Lung microvascular endothelial cell (primary cell): ENCODE measurements at places on chromosomes 12 and 14.

GRCh38 chr14:99805757-99806439 lies 12.7 kb downstream of the EML1 start:
- DNase-seq = no peak

DNA sequence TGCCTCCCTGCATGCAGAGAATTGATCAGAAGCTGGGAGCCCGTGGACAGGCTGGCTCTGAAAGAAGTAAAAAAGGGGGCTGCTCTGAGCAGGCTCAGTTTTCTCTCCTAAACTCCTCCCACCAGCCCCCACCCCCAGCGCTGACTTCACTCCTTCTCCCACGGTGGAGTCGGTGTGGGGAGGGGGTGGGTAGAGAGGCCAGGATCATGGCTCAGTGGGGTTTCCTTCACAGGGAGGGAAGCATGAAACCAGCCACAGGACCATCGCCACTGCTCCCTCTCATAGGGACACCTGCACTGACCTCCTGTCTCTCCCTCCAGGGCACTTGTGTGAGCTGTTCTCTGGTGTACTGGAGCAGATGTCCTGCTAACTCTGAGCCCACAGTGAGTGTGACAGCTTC lies 78.9 kb downstream of the STAB2 start:
- no peak for DNase-seq

GRCh38 chr14:52312931-52313355 lies 1.2 kb upstream of the PTGER2 start:
- DNase-seq = no peak

DNA sequence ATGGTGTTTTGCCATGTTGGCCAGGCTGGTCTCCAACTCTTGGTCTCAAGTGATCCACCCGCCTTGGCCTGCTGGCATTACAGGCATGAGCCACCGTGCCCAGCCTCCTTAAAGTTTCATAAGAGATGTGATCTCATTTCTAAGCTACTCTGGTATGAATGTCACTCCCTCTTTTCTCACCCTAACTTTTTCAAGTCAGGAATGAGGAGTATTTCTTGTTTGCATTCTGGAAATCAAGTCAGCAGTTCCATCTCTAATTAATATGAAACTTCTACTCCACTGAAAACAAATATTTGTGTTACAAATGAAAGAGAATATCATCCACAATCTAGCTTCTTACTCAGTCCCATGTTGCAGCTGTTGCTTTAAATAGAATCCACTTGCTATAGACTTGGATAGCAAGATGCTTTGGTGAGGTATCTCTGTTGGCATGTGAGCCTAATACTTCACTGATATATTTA lies 61.3 kb downstream of the ARF6 start:
- no peak for DNase-seq

DNA sequence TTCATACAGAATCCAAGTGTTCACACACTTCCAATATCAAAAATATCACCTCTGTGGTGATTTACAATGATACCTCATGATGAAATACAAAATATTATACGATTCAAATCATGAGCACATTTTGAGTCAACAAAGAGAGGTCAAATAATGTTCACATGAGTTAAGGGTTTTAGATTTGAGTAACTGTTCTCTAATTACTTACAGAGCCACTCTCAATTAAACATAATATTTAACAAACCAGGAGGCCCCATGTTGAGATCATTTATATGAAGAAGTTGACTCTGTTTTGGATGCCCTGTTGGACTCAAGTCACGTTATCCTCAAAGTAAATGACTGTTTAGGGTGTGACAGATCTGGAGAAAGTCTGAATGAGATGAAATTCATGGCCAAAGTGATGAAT lies 53.5 kb downstream of the NUAK1 start:
- DNase-seq = no peak
